T-helper 9 cell (primary cell): ENCODE measurements at places on chromosomes 13 and 19.

DNA sequence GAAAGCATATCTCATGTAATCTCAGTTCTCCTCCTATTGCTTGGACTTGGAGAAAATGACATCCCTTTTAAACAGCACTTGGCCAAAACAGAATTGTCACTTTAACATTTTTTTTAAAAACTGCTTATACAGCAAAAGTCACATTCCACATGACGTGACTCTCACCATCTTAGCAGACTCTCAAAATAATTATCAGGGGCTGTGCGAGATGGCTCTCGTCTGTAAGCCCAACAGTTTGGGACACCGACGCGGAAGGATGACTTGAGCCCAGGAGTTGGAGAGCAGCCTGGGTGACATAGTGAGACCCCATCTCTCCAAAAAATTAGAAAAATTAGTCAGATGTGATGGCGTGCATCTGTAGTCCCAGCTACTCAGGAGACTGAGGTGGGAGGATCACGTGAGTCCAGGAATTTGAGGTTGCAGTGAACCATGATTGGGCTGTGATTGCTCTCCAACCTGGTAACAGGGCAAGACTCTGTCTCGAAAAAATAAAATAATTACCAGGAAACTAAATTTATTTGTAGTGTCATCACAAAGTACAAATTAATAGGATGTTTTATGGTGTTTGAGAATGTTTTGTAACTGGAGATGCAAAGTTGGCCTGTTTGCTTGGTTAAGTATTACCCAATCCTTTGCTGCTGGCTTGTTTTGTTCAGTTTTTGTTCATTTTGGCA, 8.8 kb downstream of the SAFB start:
- no peak for DNase-seq

GRCh38 chr19:32647361-32647760, 27.6 kb downstream of the ANKRD27 start:
- no peak for DNase-seq

- no peak for DNase-seq
These were observed 90.1 kb upstream of the ABCC4 start for GRCh38 chr13:95391362-95391761.

GRCh38 chr13:83546476-83546875, 335.8 kb downstream of the SLITRK1 start:
- no peak for DNase-seq

DNA sequence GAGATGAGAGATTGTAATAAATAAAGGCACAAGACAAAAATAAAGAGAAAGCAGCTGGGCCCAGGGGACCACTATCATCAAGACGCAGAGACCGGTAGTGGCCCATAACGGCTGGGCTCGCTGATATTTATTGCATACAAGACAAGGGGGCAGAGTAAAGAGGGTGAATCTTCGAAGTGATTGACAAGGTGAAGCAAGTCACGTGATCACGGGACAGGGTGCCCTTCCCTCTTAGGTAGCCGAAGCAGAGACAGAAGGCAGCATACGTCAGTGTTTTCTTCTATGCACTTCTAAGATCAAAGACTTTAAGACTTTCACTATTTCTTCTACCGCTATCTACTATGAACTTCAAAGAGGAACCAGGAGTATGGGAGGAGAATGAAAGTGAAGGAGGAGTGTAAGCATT, 4.6 kb upstream of the PRKCG start:
- no peak for DNase-seq

DNA sequence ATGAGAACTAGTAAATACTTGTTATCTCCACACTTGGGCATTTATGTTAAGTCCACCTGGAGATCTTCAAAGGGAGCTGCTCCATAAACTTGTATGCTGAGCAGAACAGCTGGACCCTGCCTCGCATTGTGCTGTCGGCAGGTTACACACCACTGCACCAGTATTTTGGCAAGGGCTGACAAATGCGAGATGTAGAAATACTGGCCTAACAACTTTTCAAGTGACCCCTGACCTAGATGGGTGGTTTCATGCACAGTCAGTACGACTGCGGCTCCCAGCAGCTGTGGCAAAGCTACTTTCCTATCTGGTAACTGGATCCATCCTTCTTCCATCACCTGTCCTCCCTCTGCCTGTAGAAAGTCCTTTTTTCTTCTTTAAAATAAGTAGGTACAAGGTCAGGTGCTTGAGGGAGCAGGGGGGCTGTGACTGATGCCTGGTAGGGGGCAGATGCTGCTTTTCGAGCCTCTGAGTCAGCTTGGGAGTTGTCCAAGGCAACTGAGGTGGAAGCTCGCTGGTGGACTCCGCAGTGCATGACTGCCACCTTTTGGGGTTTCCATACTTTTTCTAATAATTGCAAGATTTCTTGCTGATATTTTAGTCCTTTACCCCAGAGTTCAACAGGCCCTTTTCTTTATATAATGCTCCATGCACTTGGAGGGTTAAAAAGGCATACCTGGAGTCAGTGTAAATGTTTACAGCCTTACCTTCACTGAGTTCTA, 86.8 kb downstream of the SLC25A15 start:
- no peak for DNase-seq

- no peak for DNase-seq
These were observed 72.4 kb downstream of the KLF5 start for GRCh38 chr13:73131247-73131646.

- DNase-seq, result no peak
These were observed 82.7 kb downstream of the ATP11A start for GRCh38 chr13:112772539-112772909.

DNA sequence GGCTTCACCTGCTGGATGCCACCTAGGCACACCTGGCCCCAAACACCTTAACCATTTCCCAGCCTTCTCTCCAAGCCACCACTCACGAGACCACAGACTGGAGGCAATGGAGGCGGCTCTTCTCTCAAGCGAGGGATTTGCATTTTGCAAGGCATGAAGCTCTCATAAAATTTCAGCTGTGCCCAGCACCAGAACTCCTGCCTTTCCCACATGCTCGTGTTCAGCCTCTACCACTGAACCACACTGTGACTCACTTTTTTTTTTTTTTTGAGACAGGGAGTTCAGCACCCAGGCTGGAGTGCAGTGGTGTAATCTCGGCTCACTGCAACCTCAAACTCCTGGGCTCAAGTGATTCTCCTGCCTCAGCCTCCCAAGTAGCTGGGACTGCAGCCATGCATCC, 10.6 kb downstream of the NANOS3 start:
- no peak for DNase-seq

- no peak for DNase-seq
These were observed 5.8 kb downstream of the DYRK1B start for GRCh38 chr19:39828015-39828653.

DNA sequence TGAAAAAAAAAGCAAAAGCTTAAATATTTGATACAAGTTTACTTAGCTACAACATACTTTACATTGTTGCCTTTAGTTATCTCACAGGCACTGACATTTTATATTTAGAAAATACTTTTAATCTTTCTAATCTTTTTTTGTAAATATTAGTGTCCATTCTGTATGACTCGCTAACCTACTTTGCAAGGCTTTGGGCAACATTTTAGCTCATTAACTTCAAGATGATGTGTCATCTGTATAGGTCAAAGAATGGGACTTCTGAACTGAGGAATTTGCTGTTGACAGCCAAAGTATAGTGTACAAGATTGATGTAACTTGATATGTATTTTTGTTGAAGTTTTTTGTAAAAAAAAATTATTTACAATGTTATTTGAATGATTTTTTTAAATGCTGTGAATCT, 2.7 kb upstream of the C1QTNF9 start:
- DNase-seq, result no peak

DNA sequence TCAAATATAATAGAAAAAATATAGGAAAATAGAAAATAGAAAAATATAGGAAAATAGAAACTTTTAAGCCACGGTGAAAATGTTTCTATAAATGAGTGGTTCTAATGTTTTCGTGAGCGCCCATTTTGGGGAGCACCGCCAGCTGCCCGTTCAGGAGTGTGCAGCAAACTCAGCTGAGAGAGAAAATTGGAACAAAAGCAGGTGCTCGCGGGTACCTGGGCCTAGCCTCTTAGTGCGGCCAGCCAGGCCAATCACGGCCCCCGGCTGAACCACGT, 204 bp upstream of the PDX1 start:
- DNase-seq, result no peak

DNA sequence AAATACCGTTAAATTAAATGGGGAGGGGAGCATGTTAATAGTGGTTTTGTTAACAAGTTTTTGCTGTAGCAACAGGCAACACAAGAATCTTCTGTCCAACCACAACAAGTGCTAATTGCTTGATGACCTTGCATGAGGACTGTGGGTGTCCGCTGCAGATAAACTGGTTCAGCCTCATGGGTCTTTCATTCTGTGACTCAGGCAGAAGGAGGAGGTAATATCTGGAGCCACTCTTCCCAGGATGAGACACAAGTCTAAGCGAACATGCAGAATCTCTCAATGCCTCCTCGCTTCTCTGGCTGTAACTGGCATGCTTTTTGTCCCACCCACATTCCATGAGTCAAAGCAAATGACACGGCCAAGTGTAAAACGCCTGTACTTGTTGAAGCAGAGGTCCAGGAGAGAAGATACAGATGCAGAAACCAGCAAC, 56.6 kb upstream of the MYO16 start:
- no peak for DNase-seq

- DNase-seq, result no peak
These were observed 198.3 kb downstream of the KCNRG start for GRCh38 chr13:50213526-50213925.

GRCh38 chr13:98345107-98345935, 168.3 kb upstream of the RNF113B start:
- no peak for DNase-seq
